Activated naive CD4-positive, alpha-beta T cell treated with anti-CD3 and anti-CD28 coated beads, Interleukin-2, amount 10 ng/mL, durations not matched to agents 5 hours and 36 hours (primary cell): ENCODE measurements at places on chromosomes 3 and 15. TPM values are rescaled to one million over a fixed set of nuclear protein-coding genes. Genes with fewer than 3 reads are reported as not detected.

Gene CPNE4
- not detected for total RNA-seq

Gene CCDC33
- total RNA-seq = not detected

Gene SKOR1
- 0.30 TPM for total RNA-seq

Gene LRRC31
- total RNA-seq = not detected

Gene NMD3
- total RNA-seq = 45.2 TPM
